ENCODE measurements at places on chromosomes 6 and 20.

GRCh38 chr6:137903933-137904821, 37.1 kb downstream of the TNFAIP3 start:
- DNase-seq, result no peak

- no peak for DNase-seq
Observed at GRCh38 chr6:2719093-2719455, 31.6 kb downstream of the MYLK4 start.

- no peak for DNase-seq
Observed at GRCh38 chr6:152301021-152301764, 336.0 kb downstream of the SYNE1 start.

- no peak for DNase-seq
Observed at GRCh38 chr6:143970456-143971218, 37.4 kb downstream of the PLAGL1 start.

DNA sequence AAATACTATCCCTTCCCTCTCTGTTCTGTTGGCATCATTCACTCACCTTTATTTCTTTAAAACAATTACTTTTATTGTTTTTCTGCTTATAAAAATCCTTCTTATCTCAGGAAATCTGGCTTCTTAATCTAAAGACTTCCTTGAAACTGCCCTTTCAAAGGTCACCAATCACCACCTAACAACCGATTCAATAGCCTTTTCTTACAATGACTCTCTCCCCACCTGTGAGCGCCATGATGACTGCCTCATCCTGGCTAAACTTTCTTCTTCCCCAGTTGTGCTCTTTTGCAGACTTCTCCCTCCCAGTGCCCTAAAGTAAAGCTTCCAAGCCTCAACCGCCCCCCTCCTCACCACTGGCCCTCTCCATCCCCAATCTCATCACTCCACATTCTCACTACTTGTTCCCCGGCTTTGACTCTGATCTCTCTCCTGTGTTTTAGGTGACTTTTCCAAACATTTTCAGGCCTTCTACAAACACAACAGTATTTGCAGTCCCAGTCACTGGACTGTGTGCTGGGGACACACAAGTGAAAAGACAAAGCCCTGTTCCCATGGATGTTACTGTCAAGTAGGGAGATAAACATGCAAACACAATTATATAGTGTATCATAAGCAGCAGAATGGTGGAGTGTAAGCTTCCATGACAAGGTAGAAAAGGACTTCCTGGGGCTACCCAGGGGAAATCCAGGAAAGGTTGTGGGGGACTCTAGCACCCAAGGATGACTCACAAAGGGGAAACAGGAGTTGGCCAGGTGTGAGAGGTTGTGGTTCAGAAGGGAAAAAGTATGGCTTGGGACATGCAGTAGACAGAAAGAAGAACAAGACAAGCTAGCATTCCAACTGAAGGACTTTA, 12.8 kb downstream of the NHSL1 start:
- DNase-seq, result no peak

Data from caudate nucleus (tissue), 63 donors.